IMR-90 (cell line): ENCODE measurements at places on chromosomes 1 and 21. TPM values are rescaled to one million over a fixed set of nuclear protein-coding genes. Genes with fewer than 3 reads are reported as not detected.

DNA sequence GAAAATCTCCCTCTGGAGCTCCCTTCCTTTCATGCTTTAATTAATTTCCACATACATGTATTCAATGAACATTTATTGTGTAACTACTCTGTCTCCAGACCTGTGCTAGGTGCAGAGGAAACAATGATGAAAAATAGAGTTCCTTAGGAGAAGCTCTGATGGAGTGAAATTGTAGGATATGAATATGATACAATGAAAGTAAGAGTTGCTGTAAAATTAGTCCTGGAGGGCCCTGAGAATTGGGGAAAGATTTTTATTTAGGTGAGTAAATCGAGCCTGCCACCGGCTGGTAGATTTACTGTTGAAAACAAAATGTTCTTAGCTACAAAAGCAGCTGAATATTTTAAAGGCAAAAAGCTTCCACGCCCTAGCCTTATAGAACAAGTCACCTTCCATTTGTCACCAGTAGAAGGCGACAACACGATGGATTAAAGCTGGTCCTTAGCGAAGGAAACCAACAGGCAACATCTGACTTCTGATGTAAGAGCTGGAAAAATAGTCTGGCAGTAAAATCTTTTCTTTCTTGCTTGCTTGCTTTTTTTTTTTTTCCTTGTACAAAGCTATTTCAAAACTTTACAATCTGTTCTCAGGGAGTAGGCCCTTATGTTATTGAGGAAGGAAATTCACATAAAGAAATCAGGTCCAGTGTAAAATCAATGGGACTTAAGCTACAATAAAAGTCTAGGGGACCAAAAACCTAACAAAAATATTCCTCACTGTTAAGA, 82.0 kb upstream of the ROR1 start:
- DNase-seq, result peak; percentile 94

- DNase-seq, result peak; percentile 93
Observed at GRCh38 chr1:221612047-221612777, 129.7 kb downstream of the DUSP10 start.

DISP3 gene
- polyA plus RNA-seq, result 0.03 and 0.05 TPM in 2 replicates

DNA sequence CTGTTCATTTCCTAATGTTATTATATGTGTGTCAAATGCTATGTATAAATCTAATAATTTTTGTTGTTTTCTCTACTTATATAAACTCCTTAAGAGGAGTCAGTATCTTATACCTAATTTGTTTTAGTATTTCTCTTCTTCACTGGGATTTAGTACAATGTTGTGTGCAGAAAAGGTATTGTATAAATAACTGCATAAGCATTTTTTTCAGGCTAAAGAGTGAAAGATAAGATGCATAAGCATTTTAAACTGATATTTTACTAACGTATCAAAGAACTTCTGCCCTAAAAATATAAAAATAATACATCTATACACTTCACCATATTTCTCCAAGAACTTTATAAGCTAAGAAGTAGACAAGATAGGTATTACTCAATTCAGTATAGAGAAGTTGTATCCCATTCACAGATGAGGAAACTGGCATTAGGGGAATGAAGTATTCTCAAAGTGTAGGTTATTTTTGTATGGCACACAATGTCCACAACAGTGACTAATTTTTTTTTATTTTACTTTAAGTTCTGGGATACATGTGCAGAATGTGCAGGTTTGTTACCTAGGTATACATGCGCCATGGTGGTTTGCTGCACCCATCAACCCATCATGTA, 59.3 kb downstream of the NUP210L start:
- DNase-seq, result no peak

DNA sequence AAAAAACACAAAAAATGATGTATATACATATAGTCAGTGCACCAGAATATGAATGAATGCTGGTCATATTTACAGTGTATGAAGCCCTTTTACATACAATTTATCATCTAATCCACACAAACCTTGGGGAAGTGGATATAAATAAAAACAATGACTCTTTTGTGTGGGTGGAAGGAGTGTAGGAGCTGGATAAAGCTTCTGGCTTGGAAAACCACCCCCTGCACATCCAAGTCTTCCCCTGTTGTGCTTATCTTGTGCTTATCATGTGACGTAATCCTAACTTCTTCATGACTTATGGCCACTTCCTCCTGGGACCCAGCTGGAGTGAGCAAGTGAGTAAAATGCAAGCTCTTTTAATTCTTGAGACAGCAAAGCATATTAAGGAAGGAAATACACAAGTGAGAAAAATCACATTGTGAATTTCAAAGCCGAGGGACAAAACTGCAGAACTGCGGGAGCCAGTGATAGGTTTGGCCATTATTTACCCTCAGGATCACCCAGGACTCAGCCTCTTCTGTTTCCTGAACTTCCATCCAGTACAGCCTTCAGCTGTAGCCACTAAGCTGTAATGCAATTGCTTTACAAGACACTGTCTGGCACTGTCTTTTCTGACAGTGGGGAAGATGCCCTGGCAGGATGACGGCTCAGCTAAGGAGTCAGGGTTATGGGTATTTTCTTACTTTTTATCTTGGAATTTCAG, 104.0 kb upstream of the PPM1J start:
- DNase-seq, result peak; percentile 91

MAB21L3 gene
- not detected in 2 replicates for polyA plus RNA-seq

DNA sequence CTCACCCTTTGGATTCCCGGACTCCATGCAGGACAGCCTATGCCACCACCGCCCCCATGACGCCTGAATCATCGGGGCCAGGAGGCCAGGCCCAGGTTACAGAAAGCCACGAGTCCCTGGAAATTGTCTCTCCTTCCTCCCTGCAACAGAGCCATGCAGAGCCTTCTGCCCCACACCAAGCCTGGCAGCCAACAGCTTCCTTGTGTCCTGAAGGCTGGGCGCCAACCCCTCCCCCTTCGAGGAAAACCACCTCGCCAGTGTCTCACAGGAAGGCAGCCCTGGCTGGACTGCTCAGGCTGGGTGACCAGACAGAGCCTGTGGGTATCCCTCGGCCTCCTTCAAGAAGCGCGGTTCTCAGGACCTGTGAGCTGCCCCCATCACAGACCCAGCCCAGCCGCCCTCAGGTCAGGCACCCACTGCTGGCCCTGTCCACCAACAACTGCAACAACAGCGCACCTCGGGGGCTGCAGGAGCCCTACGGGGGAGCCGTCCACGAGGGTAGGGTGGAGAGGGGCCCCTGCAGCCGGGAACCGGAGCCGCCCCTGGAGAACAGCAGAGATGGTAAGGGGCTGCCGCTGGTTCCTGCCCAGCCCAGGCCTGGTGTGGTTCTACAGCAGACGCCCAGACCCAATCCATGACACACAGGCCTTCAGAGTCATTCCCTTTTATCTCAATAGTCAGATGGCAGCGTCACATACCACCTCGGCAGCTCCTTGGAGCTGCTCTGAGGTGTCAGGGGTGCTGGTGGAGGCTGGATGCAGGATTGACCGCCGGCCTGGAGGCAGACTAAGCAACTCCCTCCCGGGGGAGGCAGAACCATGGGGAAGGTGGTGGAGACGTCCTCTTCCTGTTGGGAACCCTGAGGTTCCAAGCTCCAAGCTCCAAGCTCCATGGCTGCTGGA, 23.7 kb downstream of the KIAA1614 start:
- no peak for DNase-seq

GRCh38 chr1:109294481-109294880, 11.5 kb upstream of the PSRC1 start:
- no peak for DNase-seq

CSDE1 gene
- 162 and 190 TPM in 2 replicates for polyA plus RNA-seq

THEMIS2 gene
- polyA plus RNA-seq, result 4.9 and 5.0 TPM in 2 replicates

AGT gene
- polyA plus RNA-seq, result 0.34 and 0.39 TPM in 2 replicates

DPT gene
- not detected in 2 replicates for polyA plus RNA-seq

DNA sequence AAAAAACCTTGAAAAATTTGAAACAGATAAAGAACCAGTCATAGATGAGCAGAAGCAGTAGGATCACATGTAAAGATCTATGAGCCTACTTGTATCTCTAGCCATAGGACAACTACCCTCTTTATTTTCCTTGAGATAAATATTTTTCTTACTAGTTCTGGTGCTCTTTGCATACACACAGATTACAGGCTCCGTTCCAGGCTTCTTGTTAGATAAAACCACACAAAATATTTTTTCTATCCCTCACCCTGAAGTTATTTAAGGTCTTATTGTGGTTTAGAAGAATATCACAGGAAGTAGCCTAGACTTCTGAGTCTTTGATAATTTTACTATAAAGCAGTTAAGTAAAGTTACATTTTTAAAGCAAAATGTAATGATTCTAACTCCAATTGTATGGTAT, 512.2 kb downstream of the NEGR1 start:
- peak; percentile 77 for DNase-seq

CHD5 gene
- polyA plus RNA-seq, result 0.06 and 0.09 TPM in 2 replicates

- peak; percentile 18 for DNase-seq
Observed at GRCh38 chr1:113552244-113552643, 161.9 kb downstream of the MAGI3 start.

BRINP2 gene
- not detected in 2 replicates for polyA plus RNA-seq

DNA sequence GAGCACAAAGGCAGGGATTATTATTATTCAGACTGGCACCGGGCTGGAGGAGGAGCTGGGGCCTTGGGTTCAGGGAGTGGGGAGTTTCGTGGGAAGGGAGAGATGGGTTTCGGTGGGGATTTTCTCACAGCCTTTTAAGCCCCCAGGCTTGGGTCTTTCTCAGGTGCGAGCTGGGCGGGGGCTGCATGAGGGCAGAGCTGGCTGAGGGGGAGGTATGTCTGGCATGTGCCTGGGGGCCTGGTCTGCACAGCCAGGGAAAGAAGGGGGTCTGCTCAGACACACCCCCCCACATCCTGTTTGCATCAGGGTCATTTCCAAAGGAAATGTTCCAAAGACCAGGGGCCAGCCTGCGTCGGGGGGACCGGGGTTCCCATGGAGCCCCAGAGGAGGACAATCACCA, 21.6 kb downstream of the GRHL3 start:
- no peak for DNase-seq

FLG gene
- polyA plus RNA-seq, result under 0.01 TPM in 1 of 2 replicates, not detected in the other

DNA sequence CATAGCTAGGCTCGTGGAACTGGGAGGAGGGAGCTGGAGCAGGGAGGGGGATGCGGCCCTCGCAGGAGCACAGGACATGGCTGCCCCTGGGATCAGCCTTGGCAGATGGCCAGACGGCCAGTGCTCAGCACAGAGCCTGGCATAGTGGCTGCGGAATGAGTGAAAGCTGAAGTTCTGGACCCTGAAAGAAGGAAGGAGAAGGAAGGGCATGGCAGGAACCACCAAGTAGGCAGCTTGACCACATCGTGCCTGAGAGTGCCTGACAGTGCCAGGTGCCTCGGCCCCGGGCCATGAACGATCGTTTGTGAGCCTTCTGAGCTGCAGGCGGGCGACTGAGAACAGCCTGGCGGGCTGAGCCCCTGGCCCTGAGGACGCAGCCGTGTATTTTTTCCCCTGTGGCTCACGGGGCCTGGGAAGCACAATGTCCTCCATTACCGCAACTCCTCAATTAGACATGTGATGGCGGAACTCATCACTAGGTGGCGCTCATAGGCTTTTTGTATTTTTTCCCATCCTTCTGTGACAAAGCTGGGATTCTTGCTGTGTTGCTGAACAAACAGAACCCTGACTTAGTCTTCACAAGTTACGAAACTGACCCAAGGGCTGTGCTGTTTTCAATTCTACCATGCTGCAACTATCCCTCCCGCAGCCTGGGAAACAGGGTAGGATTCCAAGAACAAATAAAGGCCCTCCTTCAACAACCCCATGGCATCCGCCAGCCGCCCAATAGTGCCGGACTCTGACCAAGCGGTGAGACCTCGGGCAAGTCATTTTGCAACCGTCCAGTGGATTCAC, 29.9 kb upstream of the TMEM61 start:
- peak; percentile 84 for DNase-seq

SPRR4 gene
- polyA plus RNA-seq, result not detected in 2 replicates

DNA sequence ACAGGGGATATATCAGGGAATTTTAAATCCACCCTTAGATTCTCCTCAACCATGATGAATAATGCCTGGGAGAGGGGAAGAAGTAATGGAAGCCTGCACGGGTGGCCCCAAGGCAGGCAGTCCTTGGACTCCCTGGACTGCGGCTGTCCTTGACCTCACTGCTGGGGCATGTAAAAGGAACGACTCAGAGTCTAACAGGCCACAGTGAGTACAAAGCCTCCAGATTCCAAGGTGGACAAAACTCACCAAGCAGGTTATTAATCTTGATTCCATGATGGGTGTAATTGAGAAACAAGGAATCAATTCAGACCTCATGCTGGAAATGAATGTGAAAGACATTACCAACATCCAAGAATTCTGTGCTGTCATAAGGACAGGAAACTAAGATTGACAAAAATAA, 13.0 kb upstream of the ARHGAP29 start:
- DNase-seq, result no peak

SPRR1B gene
- not detected in 2 replicates for polyA plus RNA-seq

ARMH1 gene
- polyA plus RNA-seq, result 0.72 and 1.1 TPM in 2 replicates

- DNase-seq, result no peak
Observed at GRCh38 chr1:8704866-8705506, 112.5 kb downstream of the RERE start.

TP53BP2 gene
- 19.2 and 19.9 TPM in 2 replicates for polyA plus RNA-seq

GRCh38 chr1:18673976-18674375, 43.3 kb downstream of the PAX7 start:
- no peak for DNase-seq

- DNase-seq, result no peak
Observed at GRCh38 chr1:41277371-41277975, 35.4 kb upstream of the SCMH1 start.

DNA sequence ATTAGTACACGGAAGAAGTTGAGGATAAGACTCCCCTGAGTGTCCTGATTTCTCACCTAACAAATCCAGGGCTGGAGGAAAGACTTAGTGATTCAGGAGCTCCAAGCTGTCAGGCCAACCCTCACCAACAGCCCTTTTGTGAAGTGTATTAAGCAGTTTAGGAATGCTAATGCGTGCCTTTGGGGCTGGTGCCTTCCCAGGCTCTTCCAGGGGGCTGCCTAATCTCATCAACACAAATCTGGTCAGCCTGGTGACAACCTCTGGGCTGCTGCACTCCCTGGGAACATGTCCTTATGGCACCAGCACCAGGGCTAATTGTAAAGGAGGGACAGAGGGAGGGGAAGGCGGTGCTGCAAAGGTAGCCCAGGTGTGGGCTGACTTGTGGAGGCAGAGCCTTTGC, 15.5 kb downstream of the CSMD2 start:
- DNase-seq, result no peak

DNA sequence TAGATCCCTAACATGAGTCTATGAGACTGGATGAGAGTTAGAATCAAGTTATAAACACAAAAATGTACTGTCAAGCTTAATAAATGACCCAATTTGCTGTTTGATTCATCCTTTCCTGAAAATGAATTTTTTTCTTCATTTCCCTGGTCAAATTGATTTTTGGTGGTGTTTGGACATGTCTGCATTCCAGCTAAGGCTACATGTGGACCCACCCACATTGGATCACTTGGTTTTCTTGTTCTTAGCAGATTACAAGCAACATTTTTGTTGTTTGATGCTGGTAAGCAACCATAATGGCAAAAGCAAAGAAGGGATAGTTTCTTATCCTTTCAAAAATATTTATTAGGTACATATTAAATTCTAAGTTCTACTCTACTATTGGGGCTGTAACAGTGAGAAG, 181.1 kb downstream of the NEK7 start:
- DNase-seq, result no peak
